Activated CD4-positive, alpha-beta memory T cell treated with anti-CD3 and anti-CD28 coated beads, Interleukin-2, amount 10 ng/mL, durations not matched to agents 7 days and 5 days (primary cell): ENCODE measurements at places on chromosomes 3 and 15.

GRCh38 chr15:43901495-43901894 is 74.7 kb downstream of the WDR76 start:
- DNase-seq = no peak

DNA sequence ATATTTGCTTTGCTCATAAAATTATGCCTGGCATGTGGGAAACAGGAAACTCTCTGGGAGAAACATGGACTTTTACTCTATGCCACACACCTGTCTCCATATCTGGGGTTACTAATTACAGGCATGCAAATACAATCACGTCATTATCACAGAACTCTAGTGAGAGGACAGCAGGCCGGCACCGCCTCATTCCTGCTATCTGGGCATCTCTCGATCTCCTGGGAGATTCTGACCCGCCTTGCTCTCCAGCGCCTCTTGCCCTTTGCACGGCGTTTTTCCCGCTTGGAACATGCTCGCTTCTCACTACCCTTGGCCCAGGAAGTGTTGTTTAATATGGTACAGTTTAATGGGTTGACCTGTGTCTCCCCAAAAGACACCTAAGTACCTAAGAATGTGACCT is 45.4 kb upstream of the PARL start:
- DNase-seq = no peak

DNA sequence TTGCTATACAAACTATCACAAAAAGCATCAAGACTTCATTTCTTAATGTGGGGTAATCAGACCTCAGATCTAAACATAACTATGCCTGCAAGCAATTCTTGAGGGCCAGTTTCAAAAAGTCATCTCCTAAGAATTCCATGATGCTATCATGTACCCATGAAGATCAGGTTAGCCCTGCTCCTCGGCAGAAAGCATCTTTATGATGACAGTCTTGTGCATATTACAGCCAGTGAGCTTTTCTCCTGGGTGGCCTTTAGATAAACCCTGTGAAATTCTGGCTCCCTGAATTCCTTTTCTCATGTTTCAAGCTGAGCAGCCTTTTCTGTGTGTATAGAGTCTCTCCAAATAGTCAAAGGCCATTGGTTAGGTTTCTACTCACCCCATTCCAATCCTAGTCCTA is 201.9 kb upstream of the MCTP2 start:
- DNase-seq = no peak

- DNase-seq = no peak
Measured at GRCh38 chr3:72052841-72053409, 268.0 kb upstream of the PROK2 start.

DNA sequence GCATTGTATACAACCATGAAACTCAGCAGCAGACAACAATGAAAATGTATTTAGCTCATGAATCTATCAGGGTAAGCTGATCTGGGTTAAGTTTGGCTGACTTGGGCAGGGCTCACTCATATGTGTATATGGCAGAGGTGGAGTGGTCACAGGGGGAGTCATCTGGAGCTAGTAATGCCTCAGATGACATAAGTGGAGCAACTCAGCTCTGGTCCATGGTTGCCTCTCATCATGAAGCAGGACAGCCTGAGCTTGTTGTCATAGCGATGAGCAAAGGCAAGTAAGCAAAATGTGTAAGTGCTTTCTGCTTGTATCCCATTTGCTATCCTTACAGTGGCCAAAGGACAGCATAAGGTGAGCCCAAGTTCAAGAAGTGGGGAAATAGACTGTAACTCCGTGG is 64.5 kb downstream of the ALCAM start:
- DNase-seq = no peak

DNA sequence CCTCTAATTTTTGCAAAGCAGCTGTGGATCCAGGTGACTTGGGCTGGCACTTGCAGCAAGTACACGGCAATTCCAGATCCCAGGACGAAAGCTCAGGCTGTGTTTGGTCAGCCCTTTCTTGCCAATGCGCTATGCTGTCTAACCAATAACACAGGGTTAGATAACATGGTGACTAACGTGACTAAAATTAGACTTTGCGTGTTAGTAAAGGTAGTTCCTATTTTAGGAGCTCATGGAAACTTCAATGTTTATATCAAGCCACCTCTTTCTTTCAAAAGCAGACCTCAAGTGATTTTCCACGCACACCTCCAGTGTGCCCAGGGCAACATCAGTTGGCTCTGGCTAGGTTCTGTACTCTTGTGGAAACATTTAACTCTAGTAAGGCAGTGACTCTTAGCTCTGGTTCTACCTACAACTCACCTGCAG is 32.5 kb downstream of the CDCP1 start:
- DNase-seq = no peak

GRCh38 chr3:47961815-47962606 is 54.2 kb downstream of the MAP4 start:
- peak; percentile 59 for DNase-seq

- DNase-seq = no peak
Measured at GRCh38 chr15:100689131-100689899, 86.9 kb downstream of the ASB7 start.

DNA sequence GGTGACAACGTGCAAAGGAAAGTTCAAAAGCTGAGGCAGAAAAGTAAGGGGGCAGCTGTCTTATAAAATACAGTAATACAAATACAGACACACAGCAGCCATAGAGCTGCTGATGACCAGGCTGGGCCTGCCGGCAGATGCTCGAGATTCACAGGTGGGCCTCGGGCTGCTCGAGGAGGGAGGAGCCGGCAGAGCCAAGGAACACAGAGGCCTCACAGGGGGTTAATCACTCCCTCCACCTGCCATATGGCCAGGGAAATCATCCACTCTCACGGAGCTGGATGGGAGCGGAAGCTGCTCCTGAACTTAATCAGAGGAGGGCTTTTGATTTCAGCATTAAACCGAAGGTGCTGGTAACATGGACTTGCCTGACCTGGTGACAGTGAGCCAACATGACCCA is 29.6 kb upstream of the MGLL start:
- no peak for DNase-seq

- no peak for DNase-seq
Measured at GRCh38 chr3:111730143-111730542, 128.9 kb upstream of the PHLDB2 start.

GRCh38 chr3:132978464-132978863 is 59.7 kb upstream of the TMEM108 start:
- DNase-seq = no peak

GRCh38 chr3:137103739-137104138 is 146.0 kb downstream of the IL20RB start:
- DNase-seq = no peak

- DNase-seq = no peak
Measured at GRCh38 chr3:192515664-192516045, 211.7 kb downstream of the FGF12 start.

GRCh38 chr15:42012241-42012640 is 8.6 kb downstream of the PLA2G4E start:
- DNase-seq = no peak

GRCh38 chr15:80727196-80727595 is 32.1 kb downstream of the ABHD17C start:
- DNase-seq = no peak

DNA sequence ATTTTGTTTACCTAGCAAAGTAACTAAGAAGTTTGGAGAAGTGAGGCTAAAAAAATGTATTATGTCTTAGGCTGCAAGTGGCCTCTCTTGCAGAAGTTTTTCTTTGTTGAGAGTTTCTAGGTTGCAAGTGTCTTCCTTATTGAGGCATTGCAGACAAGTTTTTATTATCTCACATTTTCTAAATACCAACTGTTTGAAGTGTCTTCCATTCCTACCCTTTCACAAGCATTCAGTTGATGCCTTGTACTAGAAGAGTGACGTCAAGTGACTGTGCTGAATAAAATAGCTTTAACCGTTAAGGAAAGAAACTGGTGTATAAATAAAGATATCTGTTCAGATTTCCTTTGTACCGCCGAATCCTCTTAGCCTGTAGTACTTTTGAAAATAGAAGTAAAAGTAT is 123.3 kb downstream of the ALCAM start:
- no peak for DNase-seq

GRCh38 chr15:63895787-63896218 is 62.1 kb upstream of the HERC1 start:
- no peak for DNase-seq

GRCh38 chr3:53218131-53218530 is 37.7 kb downstream of the TKT start:
- no peak for DNase-seq

DNA sequence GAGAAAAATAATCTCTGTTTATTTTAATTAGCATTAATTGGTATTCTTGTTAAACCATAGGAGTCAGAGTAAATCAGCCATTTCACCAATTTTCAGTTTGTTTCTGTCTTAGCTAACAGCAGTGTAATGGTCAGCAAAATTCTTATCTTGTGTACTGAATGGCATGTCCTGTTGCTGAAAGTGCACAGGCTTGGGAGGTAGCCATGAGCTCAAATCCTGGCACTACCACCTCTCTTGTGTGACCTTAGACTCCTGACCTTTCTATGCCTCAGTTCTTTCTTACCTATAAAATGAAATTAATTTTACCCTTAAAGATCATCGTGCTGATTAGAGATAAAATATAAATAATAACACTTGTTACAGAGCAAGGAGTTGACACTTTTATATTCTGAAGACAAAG is 35.8 kb downstream of the MLH1 start:
- no peak for DNase-seq

DNA sequence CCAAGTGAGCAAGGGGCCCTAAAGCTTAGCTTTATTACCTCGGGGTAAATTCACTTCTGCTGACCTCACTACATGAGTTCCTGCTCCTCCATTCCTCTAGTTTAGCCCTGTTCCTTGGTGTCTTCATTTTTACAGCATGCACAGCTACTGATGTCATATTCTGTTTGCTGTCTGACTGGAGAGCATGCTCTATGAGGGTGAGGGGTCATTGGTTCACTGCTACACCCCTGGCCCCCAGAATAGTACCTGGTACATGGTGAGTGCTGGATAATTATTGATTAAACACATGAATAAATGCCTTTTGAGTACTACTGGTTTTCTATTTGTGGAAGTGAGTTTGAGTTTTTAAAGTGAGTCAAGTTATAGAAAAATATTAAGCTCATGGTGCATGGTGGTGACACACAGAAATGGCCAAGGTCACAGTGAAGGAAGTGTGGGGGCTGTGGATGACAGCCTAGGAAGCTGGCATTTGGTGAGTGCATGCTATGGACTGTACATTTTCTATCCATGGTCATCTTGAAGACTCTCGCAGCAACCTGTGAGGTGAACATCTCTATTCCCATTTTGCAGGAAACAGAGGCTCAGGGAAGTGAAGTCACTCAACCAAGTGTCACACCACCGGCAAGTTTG is 34.0 kb downstream of the RPLP1 start:
- no peak for DNase-seq

- no peak for DNase-seq
Measured at GRCh38 chr3:114902691-114903101, 244.4 kb downstream of the ZBTB20 start.

DNA sequence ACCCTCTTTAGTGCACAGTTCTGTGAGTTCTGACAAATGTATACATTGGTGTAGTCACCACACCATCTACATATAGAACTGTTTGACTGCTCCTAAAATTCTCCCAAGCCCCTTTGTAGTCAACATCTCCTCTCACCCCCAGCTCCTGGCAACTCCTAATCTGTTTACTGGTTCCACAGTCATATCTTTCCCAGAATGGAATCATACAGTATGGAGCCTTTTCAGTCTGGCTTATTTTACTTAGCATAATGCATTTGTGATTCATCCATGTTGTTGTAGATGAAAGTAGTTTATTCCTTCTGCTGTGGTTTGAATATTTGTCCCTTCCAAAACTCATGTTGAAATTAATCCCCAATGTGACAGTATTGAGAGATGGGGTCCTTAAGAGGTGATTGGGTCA is 41.6 kb upstream of the CCDC174 start:
- no peak for DNase-seq
